ENCODE measurements at places on chromosomes 3 and 15. TPM values are rescaled to one million over a fixed set of nuclear protein-coding genes. Genes with fewer than 3 reads are reported as not detected.

Gene APOD
- total RNA-seq: 0.33 TPM

Gene IL20RB
- total RNA-seq: 1.0 TPM

Gene ZNF662
- not detected for total RNA-seq

Gene CHRFAM7A
- 4.3 TPM for total RNA-seq

DNA sequence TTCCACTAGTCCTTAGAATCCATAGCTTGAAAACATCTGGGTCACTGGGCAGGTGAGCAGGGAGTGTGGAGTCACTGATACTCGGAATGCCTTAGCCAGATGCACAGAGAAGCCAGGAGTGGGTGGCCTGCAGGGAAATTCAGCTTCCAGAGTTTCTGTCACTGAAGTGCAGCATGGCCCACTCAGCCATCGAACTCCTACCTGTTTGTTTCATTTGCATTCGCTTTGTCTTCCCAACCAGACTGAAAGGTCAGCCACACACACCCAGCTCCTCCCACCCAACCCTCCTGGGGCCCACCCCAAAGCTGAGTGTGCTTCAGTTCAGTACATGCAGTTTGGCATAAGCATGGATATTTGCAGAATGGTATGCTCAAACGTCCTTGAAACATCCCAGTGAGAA, 124.5 kb upstream of the ATP10A start:
- no peak for DNase-seq
- H3K4me1 ChIP-seq: no peaks in the 10 kb centered on the region
- no peak overlapping the region for H3K4me3 ChIP-seq

DNA sequence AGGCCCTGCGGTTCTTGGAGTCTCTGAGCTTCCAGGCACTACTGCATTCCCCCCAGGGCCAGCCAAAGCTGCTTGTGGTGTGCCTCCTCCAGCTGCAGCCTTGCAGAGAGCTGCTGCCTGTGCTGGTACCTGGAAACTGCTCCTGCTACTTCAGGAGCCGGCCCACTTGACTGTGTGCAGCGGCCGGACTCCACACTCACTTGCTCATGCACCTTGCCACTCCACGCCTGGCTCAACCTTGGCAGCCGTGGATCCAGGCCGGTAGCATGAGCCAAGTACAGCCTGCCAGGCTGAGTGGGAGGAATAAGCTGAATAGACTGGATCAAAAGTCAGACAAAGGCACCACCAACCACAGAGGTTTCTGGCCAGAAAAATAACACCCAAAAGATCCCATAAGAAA, 169.7 kb downstream of the TJP1 start:
- H3K4me3 ChIP-seq: no peak overlapping the region
- H3K27me3 ChIP-seq: no peaks in the 10 kb centered on the region
- no peaks in the 10 kb centered on the region for H3K4me1 ChIP-seq
- H3K27ac ChIP-seq: no peak overlapping the region
- no peak for DNase-seq

DNA sequence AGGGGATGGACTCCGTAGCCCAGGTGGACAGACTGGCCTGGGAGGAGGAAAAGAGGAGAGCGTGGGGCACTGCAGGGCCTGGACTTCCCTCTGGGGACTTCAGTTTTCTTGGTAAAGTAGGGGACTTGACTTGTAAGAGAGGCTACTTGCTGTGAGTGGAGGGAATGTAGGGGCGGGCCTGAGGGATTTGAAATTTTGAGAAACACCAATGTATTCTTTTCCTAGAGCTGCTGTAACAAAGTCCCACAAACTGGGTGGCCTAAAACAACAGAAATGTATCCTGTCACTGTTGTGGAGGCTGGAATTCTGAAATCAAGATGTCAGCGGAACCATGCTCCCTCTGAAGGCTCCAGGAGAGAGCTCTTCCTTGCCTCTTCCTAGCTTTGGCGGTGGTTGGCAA, 5.8 kb upstream of the HEG1 start:
- H3K27me3 ChIP-seq: no peaks in the 10 kb centered on the region
- no peak overlapping the region for H3K27ac ChIP-seq
- peaks cover 27% of the 10 kb centered on the region for H3K4me1 ChIP-seq
- no peak overlapping the region for H3K4me3 ChIP-seq
- no peak for DNase-seq
- no peaks in the 10 kb centered on the region for H3K36me3 ChIP-seq

- H3K4me1 ChIP-seq: peaks cover 3% of the 10 kb centered on the region
- no peak overlapping the region for H3K4me3 ChIP-seq
- no peaks in the 10 kb centered on the region for H3K27me3 ChIP-seq
These were observed 117.4 kb upstream of the ZBED2 start for GRCh38 chr3:111712294-111713167.

- no peak overlapping the region for H3K4me3 ChIP-seq
- H3K36me3 ChIP-seq: 0 out of 2 replicates have a peak, but pooled peaks cover 10% of the 10 kb centered on the region
- no peaks in the 10 kb centered on the region for H3K27me3 ChIP-seq
These were observed 9.5 kb downstream of the ABCC5 start for GRCh38 chr3:184008161-184008560.

All from SJCRH30 (cell line).